ENCODE measurements at places on chromosomes 11 and 22. TPM values are rescaled to one million over a fixed set of nuclear protein-coding genes. Genes with fewer than 3 reads are reported as not detected.
A peak's percentile ranks its signal among the peaks of the same experiment; 100 is the strongest.

CALCB gene
- total RNA-seq: 0.28 TPM

NUP50 gene
- total RNA-seq: 103 TPM

DNA sequence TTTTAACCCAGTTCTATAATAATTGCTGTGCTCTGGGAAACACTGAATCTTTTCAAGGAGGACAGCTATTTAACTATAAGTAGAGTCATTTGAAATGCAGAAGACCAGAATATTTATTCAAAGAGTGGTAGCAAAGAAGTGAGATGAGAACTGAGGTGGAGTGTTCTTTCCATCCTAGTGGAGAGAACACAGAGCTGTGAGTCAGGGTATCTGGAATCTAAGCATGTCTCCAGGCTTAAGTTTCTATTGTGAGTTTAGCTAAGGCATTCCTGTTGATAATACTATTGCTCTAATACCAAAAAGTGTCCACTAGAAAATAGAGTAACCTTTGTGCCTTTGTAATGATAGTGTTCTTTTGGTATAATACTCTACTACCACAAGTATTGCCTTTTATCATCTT lies 32.4 kb downstream of the JAM3 start:
- H3K4me1 ChIP-seq: peaks cover 35% of the 10 kb centered on the region
- no peak overlapping the region for H3K27ac ChIP-seq

DNA sequence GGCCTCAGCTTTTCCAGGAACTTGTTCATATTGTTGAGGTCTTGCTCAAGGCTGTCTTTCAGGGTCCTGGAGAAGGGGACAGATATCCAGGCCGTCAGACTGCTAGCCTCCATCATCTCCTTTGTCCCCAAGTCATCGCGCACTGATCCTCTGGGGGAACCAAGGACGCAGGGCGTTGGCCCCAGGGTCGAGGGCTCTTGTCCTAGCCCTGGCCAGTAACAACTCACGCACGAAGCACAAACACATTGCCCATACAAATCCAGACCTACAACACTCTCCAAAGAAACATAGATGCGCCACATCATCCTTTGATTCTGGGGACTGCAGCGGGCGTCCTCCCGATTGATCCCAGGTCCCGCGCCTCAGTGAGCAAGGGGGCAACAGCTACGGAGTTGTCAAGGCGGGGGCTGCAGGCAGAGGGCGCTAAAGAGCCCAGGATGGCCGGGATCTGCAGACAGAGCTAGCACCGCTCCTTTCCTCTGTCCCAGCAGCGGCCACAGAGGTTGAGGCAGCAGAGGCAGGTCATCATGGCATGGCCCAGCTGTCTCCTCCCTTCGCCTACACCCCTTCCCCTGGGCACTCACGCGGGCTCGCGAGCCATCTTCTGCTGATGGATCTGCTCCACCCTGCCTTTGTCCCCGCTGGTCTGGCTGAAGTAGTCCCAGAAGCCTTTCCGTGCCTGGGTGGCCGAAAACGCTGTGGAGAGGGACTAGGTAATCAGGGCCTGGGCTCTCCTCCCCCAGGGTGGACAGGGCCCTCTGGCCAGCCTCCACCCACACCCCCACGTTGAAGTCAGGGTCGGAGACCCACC lies 472 bp downstream of the APOA5 start:
- peak; percentile 93 for DNase-seq
- no peak overlapping the region for H3K27ac ChIP-seq
- peaks cover 11% of the 10 kb centered on the region for H3K4me1 ChIP-seq
- H3K27me3 ChIP-seq: peaks cover 8% of the 10 kb centered on the region
- no peaks in the 10 kb centered on the region for H3K36me3 ChIP-seq
- H3K4me3 ChIP-seq: no peak overlapping the region

GRCh38 chr22:24693379-24693778 lies 81.1 kb downstream of the PIWIL3 start:
- H3K27ac ChIP-seq: no peak overlapping the region
- no peaks in the 10 kb centered on the region for H3K27me3 ChIP-seq
- peaks cover 4% of the 10 kb centered on the region for H3K4me1 ChIP-seq
- no peaks in the 10 kb centered on the region for H3K36me3 ChIP-seq
- H3K4me3 ChIP-seq: no peak overlapping the region
- DNase-seq: no peak

Measured in endothelial cell (in vitro differentiated cells).